Stimulated activated naive CD8-positive, alpha-beta T cell treated with anti-CD3 and anti-CD28 coated beads, Interleukin-15, amount 100 ng/mL, for 72 hours (primary cell): ENCODE measurements at places on chromosomes 2 and 18.

- DNase-seq: no peak
These were observed 256.8 kb downstream of the NEDD4L start for GRCh38 chr18:58300867-58301266.

DNA sequence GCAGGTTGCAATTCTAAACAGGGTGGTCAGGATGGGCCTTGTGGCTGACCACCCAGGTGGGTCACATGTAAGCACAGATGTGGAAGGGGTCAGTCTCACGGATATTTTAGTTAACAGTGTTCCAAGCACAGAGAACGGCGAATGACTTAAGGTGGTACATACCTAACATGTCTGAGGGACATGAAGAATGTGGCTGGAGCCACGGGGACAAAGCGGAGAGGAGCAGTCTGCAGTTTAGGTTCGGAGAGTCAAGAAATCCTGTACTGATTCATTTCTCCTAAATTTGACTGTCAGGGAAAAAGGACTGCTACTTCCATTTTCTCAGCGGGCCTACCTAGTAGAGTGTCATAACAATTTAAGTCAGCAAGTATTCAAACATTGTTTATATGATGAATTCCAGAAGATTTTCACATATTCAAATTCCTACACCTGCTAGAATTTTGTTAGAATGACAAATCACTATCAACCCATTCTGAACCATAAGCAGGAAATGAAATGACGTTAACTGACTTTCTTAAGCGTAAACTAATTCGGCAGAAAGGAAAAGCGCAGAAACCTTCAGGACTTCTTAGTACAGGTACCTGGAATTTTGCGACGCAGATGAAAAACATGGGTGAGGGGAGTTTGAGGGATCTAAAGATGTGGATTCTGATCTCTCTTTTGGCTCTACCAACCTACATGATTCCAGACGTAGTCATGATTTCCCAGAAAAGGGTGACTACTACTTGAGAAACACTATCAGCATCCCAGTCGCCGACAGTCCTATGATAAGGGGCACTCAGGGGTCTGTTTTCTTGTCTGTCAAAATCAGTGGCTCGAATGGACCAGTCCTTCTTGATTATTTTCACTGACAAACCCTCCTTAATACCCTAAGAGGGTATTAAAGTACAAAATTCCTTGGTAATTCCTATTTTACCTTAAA is 41.3 kb downstream of the PTPN2 start:
- no peak for DNase-seq

GRCh38 chr2:102788216-102788884 is 26.5 kb downstream of the TMEM182 start:
- no peak for DNase-seq

GRCh38 chr2:240591784-240592183 is 5.2 kb downstream of the CAPN10 start:
- DNase-seq: no peak

GRCh38 chr2:133586978-133587377 is 18.7 kb upstream of the NCKAP5 start:
- DNase-seq: no peak

GRCh38 chr2:24482251-24482971 is 8.6 kb upstream of the NCOA1 start:
- no peak for DNase-seq

DNA sequence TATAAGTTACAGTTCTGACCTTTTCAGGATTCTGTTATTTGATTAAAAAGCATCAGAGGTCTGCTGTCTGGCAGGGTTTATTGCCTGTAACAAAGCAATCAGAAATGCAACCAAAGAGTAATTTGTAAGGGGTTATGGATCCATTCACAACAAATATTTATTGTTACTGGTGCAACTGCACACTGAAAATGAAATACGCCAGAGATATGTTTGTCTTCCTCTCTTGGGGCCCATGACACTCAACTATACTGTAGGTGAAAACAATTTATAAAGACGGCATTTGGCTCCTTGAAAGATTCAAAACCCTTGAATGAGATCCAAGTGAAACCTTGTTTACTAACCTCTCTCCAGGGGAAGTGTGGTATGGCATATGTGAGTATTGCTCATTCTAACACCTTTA is 452.2 kb downstream of the MBD2 start:
- no peak for DNase-seq

- no peak for DNase-seq
These were observed 30.4 kb downstream of the CIB4 start for GRCh38 chr2:26610504-26611335.

GRCh38 chr2:112728378-112729175 is 7.8 kb downstream of the NT5DC4 start:
- no peak for DNase-seq

- DNase-seq: no peak
These were observed 118.4 kb downstream of the LNPK start for GRCh38 chr2:175883586-175884194.

- DNase-seq: peak; percentile 28
These were observed 1.3 kb downstream of the EML6 start for GRCh38 chr2:54724560-54725342.

DNA sequence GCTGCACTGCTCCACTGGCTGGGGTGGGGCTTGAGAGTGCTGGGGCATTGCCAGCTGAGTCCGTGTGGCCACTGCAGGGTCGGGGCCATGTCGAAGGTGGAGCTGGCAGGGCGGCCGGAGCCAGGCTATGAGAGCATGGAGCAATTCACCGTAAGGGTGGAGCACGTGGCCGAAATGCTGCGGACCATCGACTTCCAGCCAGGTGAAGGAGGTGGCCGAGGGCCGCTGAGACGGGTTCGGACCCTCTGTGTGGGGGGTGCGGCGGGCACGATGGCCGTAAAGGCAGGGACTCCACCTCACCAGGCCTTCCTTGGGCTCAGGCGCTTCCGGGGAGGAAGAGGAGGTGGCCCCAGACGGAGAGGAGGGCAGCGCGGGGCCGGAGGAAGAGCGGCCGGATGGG is 2.1 kb downstream of the UCN start:
- DNase-seq: peak; percentile 32

DNA sequence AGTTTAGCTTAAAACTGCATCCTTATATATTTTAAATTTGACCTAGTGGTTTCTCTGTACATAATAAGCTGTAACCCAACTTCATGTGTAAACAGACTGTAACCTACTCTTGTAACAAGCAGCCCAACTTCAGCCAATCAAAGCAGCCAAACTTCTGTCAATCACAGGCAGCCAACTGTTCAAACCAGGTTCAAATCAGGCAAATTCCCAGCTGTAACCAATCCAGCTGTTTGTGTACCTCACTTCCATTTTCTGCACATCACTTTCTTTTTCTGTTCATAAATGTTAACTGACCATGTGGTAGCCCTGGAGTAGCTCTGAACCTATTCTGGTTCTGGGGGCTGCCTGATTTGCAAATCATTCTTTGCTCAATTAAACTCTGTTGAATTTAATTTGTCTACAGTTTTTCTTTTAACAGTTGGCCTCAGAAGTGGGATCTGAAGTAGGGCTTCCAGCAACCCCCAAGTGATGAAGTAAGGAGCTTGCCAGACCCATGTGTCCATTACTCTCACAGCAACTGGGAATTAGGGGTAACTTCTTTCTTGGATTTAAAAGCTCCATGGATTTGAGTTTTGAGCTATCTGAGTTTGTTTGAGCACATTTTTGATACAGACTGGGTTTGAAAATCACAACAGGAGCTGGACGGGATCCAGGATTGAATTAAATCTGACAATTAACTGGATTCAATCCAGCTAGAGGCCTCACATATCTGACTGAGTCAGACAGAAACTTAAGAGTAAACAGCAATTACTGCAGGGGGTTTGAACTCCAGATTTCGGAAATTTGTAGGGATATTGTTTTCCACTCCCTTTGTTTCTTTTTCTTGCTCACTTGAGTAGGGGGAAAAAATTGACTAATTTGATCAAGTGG is 1569.7 kb upstream of the SLC39A10 start:
- DNase-seq: no peak

GRCh38 chr2:174014699-174015070 is 49.5 kb upstream of the SP3 start:
- DNase-seq: no peak

DNA sequence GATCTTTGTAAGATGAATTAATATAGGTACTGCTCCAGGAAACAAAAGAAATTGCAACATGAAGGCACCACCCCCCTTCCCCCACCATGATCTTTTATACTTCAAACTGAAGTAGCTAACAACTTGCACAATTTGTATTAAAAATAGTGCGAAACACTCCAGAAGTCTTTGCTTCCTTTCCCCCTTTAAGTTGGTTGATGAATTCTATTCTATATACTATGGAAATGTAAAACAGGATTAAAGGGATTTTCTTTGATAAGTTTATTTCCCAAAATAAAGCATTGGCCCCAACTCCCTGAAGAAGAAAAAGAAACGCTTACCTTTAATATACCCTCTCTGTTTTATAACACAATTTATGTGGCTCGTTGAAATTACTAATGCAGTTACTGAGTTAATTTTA is 227.1 kb downstream of the ARHGAP15 start:
- no peak for DNase-seq

GRCh38 chr2:239399921-239400595 is 762 bp downstream of the HDAC4 start:
- peak; percentile 35 for DNase-seq

DNA sequence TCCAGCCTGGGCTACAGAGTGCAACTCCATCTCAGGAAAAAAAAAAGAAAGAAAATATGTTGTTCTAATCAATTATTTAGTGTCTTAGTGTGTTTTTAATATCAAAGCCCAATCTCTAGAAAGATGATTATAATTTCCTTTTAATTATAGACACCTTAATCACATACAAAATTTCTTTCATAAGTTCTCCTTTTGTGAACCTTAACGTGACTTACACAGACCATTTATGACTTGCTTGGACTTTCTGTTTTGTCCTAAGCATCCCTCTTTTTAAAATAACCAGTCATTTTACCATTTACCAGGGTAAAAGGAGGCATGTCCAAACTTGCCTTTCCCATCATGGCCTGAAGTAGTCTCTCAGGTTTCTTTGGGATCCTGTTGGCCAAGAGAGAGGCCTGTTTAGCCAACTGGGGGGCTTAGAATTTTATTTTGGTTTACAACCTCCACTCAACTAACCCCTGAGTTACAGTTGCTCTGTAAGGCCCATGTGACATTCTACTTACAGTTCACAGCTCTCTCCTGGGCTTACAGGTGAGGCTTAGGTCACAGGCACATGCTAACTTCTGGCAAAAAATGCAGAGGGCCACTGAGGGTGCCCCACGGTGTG is 23.9 kb upstream of the GPR155 start:
- no peak for DNase-seq

DNA sequence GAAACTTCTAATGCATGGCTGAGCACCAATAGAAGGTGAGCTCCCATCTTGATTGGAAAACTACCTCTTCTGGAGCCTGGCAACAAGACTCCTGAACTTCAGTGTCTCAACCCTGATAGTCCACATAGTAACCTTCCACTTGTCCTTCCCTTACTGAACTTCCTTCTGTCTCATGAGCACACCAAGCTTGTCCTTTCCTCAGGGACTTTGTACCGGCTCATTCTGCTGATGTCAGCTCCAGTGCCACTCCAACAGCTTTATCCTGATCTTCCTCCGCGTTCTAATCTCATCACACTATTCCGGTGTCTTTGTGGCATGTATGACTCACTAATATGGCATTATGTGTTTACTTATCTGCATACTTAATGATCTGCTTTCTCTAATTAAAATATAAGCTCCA is 862.0 kb upstream of the ID2 start:
- DNase-seq: no peak

GRCh38 chr18:42730272-42730671 is 385.2 kb downstream of the RIT2 start:
- no peak for DNase-seq

GRCh38 chr18:48079885-48080284 is 149.4 kb upstream of the SMAD2 start:
- DNase-seq: no peak

GRCh38 chr2:239081622-239082021 is 233.7 kb downstream of the TWIST2 start:
- no peak for DNase-seq

GRCh38 chr2:107380912-107381311 is 445.8 kb upstream of the RGPD4 start:
- DNase-seq: no peak
